ENCODE measurements at places on chromosomes 6 and 20.

DNA sequence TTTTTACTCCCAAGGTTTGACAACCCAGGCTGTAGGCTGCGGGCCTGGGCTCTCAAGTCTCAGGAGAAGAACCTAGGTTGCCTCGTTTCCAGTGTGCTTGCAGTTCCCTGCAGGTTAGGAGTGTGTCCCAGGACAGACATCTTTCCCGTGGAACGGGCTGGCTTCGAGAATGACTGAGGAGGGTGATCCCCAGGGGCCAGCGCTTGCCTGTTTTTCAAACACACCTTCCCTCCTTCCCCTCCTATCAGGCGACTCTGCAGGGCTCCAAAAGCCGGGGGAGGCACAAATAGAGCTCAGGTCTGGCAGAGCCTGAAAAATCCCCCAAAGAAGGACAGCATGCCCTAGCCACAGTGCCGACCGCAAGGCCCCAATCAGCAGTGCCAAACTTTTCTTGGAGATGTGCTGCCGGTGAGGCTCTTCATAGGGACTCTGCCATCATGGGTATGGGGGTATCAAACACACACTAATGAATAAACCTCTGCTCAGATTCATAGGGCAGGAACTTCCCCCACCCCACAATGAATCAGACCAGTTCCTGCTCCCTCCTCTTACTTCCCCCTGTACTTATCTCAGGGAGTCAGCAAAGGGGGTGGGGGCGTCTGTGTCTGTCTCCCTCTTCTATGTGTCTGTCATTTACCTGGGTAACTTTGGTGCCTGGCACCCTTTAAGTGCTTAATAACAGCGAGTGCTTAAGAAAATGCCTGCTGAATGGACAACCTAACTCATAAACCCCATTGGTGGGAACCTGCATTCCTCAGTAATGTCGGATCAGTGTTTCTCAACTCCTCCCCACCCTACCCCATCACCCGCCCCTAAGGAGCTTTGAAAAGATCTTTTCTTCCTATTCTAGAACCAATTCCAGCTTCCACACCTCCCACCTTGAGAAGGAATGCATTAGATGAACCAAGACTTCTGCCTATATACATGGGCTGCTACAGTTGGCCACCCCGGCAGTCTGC, 1.6 kb downstream of the KCNG1 start:
- DNase-seq = no peak

- DNase-seq = no peak
Observed at GRCh38 chr6:25414168-25414567, 135.0 kb downstream of the CARMIL1 start.

GRCh38 chr6:15544321-15544900, 118.4 kb downstream of the DTNBP1 start:
- DNase-seq = no peak

GRCh38 chr20:50264534-50265145, 74.0 kb downstream of the CEBPB start:
- DNase-seq = no peak

DNA sequence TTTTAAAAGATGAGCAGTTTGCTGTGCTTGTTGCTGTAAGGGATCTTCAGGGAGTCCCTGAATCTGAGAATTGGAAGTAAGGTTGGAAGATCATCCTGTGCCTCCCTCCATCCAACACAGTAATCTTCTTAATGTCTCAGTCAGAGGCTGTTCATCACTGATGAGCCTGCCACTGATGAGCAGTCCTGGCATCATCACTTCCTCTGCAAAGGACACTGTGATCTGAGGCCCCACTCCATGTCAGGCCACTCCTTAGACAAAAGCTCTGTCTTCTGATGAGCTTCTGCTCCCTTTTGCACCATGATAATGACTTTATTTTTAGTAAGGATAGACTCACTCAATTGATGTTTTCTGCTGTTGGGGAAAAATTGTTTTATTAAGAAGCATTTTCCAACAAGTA, 121.0 kb downstream of the UST start:
- DNase-seq = no peak

- no peak for DNase-seq
Observed at GRCh38 chr6:36326356-36326995, 10.2 kb downstream of the BNIP5 start.

DNA sequence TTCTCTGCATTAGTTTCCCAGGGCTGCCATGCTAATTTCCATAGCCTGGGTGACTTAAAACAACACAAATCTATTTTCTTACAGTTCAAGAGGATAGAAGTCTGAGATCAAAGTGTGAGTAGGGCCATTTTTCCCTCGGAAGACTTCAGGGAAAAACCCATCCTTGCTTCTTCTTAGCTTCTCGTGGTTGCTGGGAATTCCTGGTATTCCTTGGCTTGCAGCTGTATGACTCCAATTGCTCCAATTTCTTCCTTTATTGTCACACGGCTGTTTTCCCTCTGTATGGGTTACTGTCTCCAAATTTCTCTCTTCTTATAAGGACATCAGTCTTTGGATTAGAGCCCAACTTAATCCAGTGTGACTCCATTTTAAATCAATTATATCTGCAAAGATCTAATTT, 128.4 kb upstream of the JAG1 start:
- DNase-seq = no peak

GRCh38 chr20:43376831-43377230, 80.9 kb upstream of the SRSF6 start:
- DNase-seq = no peak
